ENCODE measurements at places on chromosomes 7 and 10.

GRCh38 chr7:81299711-81300110, 380.9 kb upstream of the SEMA3C start:
- no peak for DNase-seq

DNA sequence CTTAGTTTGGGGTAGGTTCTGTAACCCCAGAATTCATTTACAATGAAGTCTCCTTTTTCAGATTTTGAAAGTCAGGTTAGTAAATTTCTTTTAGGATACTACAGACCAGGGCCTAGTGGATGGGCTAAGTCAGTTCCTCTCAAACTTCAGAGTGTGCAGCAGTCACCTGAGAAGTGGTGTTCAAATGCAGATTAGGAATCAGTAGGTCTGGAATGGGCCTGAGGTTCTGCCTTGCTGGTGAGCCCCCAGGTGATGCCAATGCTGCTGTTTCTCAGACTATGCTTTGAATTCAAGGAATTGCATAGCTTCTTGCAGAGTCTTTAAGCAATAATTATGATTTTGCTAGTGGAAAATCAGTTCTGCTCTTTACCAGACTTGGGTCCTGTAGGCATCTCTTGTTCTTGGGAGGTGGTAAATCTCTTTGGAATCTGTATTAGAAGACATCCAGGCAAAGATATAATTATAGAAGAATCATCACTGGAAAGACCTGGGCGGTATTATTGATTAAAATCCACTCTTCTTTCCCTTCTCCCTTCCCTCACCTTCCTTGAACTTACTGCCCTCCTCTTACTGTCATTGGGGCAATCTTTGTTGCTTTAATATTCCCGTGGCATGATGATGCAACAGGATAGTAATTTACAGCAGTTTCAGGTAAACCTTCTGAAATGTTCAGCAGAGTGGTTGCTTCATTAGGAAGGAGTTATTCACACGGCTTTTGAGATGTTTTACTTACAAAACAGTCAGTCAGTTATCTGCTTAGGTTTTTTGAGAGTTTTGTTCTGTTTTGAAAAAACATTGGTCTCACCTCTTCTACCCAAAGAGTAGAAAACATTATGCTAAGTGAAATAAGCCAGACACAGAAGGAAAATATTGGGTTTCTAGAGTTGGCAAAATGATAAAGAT, 87.2 kb downstream of the NRF1 start:
- DNase-seq, result no peak

GRCh38 chr7:94530109-94530508, 20.5 kb downstream of the CASD1 start:
- no peak for DNase-seq

DNA sequence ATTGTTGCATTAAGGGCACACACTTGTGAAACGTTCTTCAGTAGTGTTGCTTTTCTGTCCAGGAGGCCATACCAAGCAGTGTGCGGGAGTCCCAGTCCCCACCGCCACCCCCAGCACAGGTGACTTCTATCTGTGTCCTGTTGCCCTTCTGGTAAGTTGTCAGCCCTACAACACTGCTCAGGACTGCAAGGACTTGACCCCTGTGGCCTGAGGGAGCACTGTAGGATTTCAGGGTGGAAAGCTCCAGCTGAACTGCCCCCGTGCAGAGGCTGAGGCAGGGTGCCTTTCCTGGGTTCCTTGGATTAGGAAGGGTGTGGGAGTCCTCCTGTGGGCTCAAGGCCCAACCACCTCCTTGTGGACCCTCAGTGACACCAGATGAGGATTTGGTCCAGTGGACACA, 26.8 kb upstream of the ZNF488 start:
- DNase-seq, result no peak

- DNase-seq, result no peak
Observed at GRCh38 chr7:117781707-117782106, 91.5 kb downstream of the CTTNBP2 start.

- DNase-seq, result no peak
Observed at GRCh38 chr10:97518301-97519043, 19.7 kb downstream of the UBTD1 start.

- DNase-seq, result no peak
Observed at GRCh38 chr10:15483215-15484075, 112.4 kb upstream of the FAM171A1 start.

DNA sequence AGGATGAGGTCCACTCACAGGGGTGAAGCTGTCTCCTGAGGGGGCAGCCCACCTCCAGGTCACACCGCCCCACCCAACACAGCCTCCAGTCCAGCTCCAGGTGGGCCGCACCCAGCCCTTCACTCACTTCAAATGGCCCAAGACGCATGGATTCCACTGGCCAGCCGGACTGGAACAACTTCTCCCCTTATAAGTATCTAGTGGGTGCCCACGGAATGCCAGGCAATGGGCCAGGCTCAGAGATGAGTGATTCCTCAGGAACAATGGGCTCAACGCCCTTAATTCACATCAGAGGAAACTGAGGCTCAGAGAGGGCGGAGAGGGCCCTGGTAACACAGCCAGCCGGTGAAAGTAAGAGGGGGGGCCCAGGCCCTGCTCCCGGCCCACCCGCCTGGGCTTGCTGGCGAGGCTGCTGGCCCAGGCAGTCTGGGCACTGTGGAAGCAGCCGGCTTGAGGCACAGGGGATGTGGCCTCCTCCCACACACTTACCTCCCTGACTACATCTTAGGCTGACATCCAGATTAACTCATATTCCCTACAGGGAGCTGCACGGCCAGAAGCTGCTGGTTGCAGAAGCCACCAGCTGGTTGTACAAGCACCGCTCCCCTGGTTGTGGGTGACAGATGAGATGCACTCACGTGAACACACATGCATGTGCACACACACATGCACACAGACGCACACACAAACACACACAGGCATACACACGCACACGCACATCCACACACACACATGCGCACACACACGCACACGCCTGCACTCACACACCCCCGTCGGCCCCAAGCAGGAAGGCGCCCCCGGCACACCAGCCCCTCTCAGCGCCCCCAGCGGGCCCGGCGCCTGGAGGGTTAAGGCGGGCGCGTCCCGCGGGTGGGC, 1.0 kb upstream of the FAM20C start:
- no peak for DNase-seq

GRCh38 chr10:26502986-26503385, 64.8 kb downstream of the APBB1IP start:
- no peak for DNase-seq

GRCh38 chr7:4607311-4607729, 74.8 kb upstream of the FOXK1 start:
- no peak for DNase-seq

GRCh38 chr7:99270702-99271101, 1.9 kb upstream of the MYH16 start:
- DNase-seq, result no peak

- no peak for DNase-seq
Observed at GRCh38 chr7:132739271-132739955, 163.1 kb upstream of the PLXNA4 start.

DNA sequence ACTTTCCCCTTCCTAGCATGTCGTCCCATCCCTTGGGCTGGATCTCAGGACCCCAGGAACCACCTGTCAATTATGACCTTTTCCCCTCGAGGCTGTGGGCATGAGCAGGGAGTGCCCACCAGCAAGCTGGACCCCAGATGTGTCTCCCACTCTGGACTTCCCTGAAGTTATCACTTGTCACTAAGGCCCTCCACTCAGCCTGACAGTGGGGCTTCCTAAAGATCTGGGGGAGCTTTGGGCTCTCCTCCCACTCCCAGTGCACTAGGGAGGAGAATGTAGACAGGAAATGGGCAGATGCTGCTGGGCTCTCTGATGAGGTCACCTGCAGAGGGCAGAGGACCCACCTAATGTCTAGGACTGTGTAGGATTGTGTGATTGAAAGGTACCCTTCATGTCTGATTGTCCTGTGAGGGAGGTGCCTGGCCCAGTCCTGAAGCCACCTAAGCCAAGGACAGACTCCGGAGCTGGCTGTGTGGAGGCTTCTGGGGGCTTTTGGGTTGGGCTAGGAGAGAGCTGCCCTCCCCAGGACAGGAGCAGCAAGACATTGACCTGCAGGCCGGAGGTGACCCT, 18.7 kb downstream of the MYO1G start:
- DNase-seq, result no peak

DNA sequence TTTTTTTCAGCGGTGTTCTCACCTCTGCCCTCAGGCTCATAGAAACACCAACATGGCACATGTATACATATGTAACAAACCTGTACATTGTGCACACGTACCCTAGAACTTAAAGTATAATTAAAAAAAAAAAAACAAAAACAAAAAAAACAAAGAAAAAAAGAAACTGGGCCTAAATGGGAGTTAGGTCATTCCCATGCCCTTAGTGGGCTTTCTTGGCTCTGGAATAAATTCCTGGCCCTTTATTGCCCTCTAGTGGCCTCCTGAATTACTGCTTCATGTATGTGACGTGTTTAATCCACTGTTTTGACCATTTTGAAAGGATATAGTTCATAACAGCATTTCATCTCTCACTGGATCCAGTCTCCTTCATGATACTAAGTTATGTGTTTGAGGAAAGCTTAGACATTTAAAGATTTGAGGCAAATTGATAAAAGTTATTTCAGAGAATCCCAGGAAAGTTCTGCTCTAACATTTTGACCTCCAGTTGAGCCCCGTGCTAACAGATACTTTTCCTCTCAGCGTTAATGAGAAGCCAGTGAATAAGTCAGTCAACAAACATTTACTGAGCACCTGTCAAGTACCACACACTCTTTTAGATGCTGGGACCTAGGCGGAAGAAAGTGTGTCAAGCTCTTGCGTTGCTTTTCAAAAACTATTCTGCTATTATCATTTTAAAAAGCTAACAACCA, 54.7 kb upstream of the SYPL1 start:
- no peak for DNase-seq

GRCh38 chr7:118642396-118642795, 417.9 kb downstream of the ANKRD7 start:
- no peak for DNase-seq

DNA sequence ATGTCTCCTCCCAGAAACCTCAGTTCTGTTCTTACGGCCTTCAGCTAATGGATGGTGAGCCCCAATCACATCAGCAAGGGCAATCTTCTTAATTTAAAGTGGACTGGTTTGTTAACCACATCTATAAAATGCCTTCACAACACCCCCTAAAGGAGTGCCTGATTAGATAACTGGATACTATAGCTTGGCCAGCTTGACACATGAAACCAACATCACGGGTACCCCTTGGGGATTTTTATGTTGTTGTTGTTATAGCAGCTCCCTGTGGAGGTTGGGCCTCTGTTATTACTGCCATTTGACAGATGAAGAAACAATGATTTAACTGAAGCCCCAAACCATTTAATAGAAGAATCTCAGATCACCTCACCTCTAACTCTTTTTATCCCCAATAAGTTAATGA, 26.8 kb downstream of the STRA8 start:
- DNase-seq, result no peak

DNA sequence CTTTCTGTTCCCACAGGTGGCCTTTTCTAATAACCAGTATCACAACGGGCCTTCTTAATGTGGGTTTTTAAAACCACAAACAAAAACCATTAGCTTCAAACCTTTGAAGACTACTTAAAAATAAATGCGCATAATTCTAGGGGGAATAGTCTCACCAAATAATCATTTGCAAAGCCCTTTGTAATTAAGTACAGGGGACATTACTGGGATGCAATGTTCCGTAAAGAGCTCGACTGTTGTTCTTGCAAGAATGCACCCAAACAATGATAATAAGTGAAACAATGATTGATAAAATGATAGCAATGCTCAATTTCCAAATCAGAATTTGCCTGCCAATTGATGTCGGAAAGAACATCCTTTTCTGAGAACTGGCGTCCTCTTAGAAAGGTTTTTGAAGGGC, 589.1 kb upstream of the ADARB2 start:
- no peak for DNase-seq

DNA sequence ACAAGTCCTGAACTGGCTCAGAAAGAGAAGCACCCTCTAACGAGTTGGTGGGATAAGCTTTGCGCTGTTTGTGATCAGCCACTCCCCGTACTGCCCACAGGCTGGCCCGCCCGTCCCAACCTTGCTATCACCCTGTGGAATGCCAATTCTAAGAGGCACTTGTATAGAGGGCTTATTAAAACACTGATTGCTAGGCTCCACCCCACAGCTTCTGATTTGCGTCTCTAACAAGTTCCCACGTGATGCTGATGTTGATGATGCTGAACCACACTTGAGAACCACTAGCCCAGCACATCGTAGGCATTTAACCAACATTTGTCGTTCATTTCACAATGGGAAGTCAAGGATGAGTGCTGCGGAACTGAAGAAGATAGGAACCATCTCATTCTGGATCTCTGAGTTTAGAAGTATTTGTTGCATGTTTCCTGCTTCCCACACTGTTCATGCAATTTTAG, 12.7 kb upstream of the GSAP start:
- no peak for DNase-seq

GRCh38 chr10:114431414-114432135, 27.3 kb upstream of the AFAP1L2 start:
- DNase-seq, result no peak

DNA sequence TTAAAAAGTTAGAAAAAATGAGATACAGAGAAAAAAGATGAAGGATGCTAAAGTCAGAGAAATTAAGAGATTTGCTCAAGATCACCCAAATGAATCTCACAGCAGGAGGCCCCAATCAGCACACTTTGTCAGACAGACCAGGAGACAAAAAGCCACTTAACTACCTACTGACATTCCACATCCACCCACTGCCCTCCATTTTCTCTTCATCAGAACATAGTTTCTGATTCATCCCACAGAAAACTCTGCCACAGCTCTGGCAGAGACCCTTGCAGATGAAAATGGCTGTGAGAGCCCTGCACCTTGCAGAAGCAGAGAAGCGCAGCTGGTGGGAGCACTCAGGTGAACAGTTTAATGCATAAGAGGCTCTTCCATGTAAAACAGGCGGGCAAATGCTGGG, 26.6 kb downstream of the DGKI start:
- DNase-seq, result no peak

- DNase-seq, result no peak
Observed at GRCh38 chr10:116720241-116720643, 22.1 kb downstream of the HSPA12A start.

DNA sequence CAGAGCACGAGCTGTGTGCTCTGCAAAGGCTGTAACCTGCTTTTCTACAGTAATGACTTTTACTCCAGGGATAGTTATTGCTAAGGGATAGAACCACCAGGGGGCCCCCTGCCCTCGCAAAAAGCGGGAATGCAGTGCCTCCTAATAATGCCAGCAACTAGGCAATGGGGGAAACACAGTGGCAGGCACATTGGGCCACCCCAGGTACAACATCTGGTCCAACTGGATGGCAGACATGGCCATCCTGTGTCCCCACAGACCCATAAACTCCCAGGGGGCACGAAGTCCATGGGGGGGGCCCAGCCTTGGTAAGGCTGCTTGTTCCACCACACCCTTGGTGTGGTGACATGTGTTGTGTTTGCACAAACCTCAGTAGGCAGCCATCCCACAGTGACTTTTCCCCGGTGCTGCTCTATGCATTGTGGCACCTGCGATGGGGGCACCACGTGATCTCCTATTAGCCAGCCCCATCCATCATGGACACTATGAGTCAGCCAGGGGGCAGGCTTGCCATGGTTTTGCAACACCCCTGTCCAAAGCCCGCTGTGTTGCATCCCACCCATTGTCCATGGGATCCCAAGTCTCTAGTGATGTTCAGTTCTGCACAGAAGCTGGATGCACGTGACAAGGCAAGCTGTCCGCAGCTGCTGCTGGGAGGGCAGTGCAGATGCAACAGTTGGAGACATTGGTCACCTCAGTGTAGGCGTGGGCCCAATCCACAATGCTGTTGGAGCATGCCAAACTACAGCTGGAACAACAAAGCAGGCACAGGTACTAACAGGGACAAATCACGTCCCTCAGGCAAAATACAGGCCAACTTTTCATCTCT, 84.0 kb downstream of the ANLN start:
- DNase-seq, result no peak

All from effector memory CD4-positive, alpha-beta T cell (primary cell).